ENCODE measurements at places on chromosomes 12 and 14.

GRCh38 chr14:64844969-64845536, 34.7 kb downstream of the SPTB start:
- no peak for DNase-seq

- DNase-seq: no peak
Measured at GRCh38 chr12:84727961-84728360, 184.6 kb downstream of the SLC6A15 start.

DNA sequence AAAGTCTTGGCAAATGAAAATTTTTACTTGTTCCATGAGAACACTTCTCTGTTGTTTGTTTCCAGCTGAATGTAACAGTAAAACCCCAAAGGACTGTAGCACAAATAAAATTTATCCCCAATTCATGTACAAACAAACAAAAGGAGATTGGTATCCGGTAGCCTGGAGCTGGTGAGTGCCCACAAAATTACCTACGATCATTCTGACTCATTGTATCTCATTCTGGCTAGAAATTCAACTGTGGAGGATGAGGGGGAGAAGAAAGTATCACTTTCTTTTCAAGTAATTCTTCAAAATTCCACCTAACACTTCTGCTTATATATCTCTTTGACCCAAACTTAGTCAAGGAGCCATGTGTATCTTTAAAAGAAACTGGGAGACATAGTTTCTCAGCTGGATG, 268.5 kb downstream of the ALG10B start:
- no peak for DNase-seq

GRCh38 chr14:36069535-36069900, 107.0 kb downstream of the PTCSC3 start:
- peak; percentile 14 for DNase-seq

DNA sequence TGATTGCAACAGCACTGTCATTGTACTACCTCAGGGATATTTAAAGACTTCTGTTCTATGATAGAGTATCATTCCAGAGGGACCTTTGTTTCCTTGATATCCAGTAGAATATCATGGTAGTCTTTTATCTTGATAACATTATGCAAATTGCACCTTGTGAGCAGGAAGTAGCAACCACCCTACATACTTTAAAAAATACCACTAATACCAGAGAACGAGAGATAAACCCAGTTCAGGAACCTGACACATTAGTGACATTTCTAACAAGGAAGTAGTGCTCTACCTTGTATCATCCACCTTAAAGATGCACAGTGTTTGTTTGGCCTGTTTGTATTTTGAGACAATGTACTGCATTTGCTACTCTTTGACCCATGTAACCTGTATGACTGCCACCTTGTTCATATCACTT, 8.8 kb upstream of the MAP4K5 start:
- DNase-seq: no peak

DNA sequence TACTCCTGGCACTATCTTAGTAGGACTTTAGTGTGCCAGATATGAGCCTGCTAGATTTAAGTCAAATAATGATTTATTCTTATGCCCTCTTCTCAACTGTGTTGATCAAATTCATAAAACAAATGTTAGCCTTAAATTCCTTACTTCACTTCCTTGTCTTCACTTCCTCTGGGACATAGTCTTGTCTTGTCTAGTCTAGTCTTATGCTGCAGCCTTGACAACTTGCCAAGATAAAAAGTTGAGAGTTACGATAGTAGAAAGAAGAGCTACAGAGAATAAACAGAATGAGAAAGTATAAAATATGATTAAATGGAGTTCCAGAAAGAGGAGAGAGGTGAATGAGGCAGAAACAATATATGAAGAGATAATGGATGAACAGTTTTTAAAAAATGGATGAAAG, 378.1 kb downstream of the DAD1 start:
- DNase-seq: no peak

DNA sequence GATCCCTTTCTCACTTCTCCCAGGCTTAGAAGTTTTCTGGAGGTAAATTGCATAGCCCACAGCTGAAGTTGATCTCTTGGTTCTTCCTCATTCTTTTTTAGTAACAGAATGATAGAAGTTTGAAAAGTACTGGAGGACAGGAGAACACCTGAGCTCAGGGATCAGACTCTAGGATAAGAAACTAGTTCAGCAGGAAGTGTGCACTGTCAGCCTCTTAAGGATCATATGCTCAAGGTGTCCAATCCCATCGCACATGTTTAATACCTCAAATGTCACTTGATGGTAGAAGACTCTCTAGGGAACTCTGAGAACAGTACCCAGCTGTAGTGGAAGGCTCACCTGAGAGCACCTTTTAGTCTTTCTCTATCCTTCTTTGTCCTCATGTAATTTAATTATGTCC, 14.7 kb upstream of the LIMA1 start:
- no peak for DNase-seq

DNA sequence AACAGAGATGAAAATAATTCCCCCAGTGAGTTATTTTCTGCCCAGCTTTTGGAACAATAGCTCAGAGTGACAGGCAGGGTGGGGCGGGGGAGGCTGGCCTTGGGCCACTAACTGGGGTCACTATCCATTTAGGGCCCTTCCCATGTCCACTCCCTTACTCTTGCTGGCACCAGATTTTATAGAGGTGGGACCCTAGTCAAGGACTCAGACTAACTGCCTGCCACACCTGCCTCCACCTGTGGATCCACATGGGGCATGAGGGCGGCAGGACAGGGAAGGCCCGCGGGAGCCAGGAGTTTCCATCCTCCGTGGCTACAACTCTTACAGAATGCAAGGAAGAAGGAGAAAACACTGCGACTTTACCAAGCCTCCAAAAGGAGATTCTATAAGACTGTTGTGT, 10.1 kb downstream of the VDR start:
- DNase-seq: no peak

DNA sequence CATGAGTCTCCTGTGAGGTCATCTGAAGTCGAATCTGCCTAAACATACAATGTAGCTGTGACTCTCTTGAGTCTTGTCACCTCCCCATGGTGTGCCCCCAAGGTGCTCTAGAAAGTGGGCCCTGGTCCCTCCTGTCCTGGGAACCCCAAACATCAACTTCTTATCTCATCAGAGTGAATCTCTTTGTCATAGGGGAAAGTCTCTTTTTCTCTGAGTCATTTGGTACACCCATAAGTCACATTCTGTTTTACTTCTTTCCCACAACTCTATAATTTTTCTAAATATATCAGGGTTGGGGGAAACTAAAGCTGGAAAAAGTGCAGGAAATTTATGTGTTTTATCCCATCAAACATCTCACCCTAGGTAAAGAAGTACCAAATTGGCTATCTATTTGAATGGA, 12.9 kb downstream of the SDR9C7 start:
- no peak for DNase-seq

DNA sequence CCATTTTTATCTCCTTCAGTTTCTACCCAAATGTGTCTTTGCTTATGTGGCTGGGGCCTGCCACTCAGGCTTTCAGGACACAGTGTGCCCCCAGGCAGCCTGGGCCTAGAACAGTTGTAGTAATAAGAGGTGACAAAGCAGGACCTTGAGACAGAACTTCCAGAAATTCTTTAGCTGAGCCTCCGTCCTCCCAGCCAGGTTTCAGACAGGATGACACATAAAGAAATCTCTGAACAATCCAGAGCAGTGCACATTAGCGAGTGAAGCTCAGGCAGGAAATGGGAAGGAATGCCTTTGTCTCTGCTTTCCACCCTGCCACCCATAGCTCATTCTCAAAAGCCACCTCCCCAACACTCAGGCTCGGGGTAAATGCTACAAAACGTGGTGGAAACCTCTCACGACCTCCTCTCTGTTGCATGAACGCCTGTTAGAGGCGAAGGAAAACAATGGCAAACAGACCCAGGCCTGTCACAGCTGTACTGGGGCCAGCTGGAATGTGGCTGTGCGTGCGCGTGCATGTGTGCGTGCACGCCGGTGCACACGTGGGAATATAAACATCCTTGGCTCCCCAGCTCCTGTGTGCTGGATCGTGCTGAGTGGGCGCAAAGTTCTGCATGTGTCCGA, 286.7 kb downstream of the ZFP36L1 start:
- DNase-seq: no peak

DNA sequence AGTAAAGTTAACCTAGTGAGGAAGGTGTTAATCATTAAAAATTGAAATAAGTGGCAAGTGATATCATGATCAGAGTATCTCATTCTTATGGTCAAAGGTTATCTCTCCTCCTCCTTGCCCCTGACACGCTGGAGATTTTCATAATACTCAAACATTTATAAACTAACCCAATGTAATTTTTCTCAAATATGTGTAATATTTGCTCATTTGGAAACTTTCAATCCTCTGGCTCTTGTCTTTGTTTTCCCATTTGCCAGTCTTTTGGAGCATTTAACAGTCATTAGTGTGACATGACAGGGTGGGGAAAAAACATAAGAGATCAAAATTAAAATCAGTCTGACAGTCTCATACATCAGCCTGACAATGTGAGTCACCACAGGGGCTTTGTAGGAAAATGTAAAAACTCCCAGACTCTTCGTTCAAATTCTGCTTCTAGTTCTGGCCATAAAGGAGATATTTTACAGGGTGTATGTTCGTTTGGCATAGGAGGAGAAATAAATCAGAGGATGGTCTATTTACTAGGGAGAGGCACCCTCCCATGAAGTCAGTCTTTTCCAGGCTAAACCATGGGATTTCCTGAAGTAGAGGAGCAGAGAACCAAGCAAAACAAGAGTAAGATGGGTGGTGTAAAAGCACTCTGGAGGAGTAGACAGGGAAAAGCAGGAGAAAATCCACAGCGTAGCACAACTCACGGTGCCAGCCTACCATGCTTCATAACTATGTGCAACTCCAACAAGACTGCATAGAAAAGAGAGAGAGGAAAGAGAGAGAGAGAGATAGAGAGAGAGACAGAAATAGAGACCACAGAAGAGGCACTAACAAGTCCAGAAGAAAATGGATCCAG, 369.2 kb upstream of the PDE3A start:
- DNase-seq: no peak

DNA sequence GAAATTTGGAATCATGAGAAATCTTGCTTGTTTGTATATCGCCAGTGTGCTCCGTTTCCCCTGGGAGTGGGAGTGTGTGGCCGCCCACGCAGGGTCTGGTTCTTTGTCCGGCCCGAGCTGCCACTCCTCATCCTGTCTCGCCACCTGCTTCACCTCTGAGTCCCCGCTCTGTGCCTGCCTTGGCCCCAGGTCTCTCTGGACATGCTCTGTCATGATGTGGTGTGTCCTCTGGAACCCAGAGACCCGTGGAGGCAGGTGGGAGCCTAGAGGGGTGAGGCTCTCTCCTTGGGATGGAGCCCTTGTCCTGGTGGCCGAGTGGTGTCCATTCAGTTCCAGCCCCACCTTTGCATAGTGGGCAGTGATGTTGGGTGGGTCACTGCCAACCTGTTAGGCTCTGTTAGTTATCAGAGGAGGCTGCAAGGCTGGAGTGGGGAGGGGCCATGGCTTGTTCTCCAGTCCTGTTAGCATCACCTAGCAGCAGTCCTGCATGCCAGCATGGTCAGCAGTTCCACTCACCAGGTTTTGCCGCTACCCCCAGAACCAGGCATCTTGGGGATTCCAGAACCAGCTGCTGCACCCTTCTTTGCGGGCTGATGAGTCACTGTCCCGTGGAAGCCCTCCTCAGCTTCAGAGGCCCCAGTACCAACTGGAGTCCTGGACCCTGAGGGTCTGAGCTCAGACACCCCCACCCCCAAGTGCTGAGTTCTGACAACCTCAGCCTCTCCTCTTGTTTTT, 76.5 kb downstream of the EP400 start:
- DNase-seq: no peak

DNA sequence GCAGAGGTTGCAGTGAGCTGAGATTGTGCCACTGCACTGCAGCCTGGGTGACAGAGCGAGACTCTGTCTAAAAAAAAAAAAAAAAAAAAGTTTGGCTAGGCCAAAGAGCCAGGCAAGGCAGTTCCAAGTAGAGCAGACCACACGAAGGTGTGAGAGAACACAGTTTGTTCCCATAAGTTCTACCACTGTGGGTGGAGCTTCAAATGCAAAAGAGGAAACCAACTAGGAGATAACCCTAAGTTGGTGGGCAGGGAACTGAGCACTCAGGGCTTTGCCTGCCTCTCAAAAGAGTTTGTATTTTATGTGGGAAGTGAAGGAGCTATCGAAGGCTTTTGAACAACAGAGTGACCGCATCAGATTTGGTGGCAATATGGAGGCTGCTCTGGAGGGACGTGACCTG, 15.1 kb downstream of the SOCS2 start:
- no peak for DNase-seq

DNA sequence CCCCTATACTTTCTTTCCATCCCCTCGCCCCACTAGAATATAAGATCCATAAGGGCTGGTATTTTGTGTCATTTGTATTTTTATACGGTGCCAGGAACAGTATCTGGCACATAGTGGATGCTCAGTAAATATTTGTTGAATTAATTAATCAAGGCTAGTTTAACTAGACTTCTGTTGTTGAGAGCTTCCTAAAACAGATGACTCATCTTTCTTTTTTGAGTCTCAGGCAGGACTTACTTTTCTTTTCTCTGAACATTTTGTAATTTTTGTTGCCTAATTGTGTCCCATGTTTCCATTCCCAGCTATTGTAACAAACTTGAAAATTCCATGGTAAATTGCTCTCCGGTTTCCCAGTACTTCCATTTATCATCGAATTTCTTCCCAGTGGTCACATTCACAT, 16.7 kb downstream of the STK38L start:
- DNase-seq: no peak

DNA sequence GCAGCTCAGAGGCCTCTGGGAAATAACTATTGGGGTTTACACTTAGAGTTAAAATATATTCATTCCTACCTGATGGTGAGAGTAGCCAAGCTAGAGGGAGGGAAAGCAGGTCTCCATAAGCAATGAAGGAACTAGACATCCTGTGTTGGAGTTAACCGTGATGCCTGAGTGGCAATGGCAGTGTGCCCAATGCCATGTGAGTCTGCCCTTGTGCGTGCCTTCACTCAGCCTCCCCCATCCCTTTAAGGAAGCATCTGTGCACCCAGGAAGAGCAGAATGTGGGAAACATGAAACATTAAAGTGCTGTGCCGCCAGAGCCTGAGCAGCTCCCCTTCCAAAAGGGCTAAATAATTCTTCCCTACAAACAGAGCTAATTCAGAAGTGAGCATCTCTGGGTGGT, 76.3 kb downstream of the COX16 start:
- no peak for DNase-seq

- no peak for DNase-seq
Measured at GRCh38 chr12:9866860-9867269, 2.3 kb downstream of the CLEC2B start.

DNA sequence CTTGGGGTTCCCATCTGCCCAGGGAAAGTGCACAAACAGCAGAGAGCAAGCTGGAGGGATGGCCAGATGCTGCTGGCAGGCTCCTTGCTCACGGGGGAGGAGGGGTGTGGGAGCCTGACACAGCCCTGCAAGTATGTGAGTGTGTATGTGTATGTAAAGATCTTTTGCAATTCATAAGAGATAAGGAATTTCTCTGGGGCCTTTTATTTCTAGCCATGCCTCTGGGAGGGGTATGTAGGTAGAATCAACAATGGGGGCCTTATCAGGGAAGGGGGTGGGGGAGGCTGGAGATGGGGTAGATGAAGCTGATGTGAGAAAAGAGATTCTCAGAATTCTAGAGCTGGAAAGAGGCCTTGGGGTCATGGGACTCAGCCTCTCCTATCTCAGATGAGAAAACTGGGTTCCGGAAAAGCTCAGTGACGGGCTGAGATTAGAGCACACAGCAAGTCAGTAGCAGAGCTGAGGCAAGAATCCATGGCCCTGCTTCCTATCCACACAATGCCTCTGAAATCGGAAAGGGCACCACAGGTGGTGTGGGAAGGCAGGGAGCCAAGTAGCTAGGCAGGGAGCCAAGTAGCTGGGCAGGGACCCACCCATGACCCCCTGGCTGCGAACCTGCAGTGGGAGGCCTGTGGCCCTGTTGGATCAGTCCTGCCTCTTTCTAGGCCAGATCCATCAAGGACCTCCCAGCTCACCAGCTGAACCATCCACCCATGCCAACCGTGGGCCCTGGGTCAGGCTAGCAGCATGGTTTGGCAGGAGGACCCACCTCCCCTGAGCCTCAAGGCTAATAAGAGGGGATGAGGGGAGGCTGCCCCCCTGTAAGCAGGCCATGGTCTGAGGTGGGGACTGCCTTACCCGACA, 54.7 kb downstream of the PLEKHG3 start:
- DNase-seq: no peak

Measured in stimulated activated CD4-positive, alpha-beta T cell treated with anti-CD3 and anti-CD28 coated beads, Interleukin-2, amount 100 ng/mL, for 48 hours (primary cell).